ENCODE measurements at places on chromosomes 11 and 22.

DNA sequence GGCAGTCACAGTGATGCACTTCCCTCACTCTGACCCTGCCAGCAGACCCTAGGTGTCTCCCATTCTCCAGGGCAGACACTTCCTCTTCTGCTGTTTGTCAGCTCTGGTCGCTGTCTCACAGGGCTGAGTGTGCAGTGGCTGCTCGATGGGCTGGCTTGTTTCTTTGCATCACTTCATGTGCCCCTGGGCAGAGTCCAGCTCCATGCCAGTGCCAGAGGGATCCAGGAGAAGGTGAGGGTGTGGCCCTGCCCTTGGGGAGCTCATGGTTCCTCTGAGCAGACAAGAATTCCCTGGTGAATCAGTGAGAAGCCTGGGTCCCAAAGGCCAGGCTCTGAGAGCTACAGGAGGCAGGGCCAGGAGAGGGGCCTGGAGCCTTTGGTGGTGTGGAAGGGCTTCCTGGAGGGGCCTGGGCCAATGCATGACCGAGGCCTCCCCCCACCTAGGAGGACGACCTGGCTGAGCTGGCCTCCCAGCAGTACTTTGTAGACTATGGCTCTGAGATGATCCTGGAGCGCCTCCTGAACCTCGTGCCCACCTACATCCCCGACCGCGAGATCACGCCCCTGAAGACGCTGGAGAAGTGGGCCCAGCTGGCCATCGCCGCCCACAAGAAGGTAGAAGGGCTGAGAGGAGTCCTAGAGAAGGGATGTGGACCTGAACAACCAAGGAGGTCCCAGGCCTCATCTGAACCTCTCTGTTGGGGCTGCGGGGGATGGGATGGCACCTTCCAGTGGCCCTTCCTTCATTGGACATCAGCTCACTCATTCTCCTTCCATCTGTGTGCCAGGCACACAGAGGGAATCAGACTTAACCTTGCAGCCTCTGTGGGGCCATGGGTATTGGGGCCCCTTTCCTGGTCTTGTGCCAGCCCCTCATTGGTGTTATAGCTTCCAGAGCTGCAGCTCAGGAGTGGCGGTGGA, 66.1 kb downstream of the MYO7A start:
- DNase-seq: no peak

DNA sequence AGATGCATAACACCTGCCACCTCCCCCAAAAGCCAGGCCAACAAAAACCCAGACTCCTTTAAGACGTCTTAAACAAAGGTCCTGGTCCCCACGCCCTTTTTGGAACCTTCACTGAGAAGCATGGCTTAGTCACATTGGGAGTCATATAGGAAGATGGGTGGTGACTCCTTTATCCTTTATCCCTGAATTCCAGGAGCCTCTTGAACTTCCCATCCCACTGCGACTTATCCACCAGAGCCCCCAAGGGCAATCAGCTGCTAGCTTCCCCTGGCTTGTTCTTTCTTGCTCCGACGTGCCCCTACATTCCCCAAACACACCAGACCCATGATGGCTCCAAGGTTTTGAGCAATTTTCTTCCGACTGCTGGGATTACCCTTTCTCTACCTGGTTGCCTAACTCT, 567.0 kb upstream of the CADM1 start:
- no peak for DNase-seq

DNA sequence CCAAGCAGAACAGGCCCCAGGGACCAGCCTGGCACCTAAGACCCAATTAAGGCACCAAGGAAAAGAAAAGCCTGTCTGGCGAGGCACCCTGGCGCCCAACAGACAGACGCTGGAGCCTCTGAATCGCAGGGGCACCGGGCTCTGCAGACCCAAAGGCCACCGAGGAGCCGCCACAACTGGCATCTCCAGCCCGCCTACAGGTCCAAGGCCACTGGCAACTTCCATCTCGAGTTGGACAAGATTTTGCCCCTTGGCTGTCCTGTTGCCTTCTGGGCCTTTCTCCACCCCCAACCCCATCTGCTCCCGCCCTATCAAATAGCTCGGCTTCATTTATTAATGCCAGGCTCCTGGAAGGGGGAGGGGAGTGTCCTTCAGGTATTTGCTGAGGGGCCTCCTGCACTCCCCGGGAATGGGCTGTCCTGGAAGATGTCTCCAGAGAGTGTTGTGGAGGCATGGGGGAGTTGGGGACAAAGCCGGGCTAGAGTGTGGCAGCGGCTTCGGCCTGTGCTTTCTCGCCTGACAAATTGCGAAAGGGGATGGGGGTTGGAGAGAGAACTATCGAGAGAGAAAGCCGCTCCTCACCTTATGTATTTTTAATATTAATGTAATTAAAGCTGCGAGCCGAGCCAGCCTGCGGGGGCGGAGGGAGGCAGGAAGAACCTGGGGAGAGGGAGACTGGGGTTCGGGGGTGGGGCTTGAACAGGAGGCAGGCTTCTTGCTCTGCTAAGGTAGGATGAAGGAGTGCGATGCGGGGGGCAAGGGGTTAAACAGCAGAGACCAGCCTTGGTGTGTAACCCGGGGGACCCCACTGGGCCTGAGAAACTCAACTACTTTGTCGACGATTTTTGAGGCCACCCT, 2.0 kb downstream of the DSCAML1 start:
- no peak for DNase-seq

DNA sequence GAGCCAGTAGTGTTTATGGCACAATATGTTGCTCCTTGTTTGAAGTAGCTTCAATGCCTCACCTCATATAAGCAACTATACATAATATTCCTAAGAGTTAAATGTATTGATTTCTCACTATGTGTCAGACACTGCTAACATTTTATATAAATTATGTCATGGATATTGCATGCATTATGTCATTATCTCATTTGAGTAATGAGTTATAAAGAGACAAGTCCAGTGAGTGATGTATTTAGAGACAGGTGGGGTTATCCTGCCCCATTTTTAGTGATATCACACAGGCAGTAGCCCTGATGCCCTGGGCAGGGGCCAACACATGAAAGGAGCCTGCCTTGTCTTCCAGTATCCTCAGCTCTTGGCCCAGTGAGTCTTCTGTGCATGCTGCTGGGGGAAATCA, 247.0 kb upstream of the SESN3 start:
- no peak for DNase-seq

DNA sequence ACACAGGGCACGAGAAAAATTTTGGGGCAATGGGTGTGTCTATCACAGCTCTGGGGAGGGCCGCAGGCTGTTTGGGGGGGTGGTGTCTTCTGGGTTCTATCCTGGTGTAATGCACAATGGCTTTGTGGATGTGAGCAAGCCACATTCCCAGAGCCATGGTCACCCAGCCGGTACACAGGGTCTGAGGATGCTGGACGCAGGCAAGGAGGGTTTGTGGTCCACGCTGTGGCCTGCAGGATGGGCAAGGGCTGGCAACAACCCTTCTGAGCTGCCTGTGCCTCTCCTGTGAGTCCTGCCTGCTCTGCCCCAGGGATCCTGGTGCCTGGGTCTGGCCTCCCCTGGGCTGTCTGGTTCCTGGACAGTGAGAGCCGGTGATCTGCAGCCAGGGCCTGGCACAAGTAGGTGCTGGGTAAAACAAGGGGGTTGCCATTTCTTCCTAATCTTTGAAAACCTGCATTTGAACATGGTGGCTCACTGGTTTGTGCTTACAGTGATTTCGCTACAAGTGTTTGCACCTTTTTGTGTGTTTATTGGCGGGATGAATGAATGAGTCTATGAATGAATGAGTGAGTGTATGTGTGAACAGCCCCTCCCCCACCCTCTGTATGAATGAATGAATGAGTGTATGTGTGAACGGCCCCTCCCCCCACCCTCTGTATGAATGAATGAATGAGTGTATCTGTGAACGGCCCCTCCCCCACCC, 4.4 kb upstream of the MRPL23 start:
- DNase-seq: no peak

- no peak for DNase-seq
Measured at GRCh38 chr11:117225553-117226170, 6.2 kb downstream of the PCSK7 start.

DNA sequence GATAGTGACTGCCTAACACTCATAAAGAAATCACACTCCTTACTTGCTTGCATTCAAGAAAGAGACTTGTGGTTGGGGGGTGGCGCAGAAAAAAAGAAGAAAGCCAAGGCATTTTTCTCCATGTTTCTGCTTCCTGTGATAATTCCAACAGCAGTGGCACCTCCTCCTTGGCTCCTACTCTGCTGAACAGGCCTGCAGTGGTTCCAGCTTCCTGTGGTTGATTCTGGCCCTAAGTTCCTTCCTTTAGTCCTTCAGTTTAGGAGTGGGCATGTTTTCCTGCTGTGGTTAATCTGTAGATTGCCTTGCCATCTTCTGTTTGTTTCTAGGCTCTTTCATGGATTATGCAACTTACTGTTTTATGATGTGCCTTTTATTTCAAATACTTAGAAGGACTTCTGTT, 940.4 kb downstream of the DLG2 start:
- DNase-seq: no peak

- DNase-seq: no peak
Measured at GRCh38 chr11:77269484-77270123, 31.9 kb downstream of the GDPD4 start.

GRCh38 chr11:61089806-61090491, 12.3 kb upstream of the CD5 start:
- no peak for DNase-seq

GRCh38 chr11:81886406-81887075, 847.1 kb downstream of the FAM181B start:
- no peak for DNase-seq

DNA sequence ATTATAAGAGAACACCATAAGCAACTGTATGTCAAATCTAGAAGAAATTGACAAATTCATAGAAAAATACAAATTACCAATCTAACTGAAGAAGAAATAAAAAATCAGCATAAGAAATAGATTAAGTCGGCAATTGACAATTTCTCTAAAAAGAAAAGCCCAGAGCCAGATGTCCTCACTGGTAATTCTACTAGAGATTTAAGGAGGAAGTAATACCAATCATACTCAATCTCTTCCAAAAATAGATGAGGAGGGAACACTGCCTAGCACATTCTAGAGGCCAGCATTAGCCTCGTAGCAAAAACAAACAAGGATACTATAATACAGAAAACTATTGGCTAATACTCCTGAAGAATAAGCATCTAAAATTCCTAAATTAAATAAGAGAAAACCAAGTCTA, 40.4 kb upstream of the IGLL5 start:
- DNase-seq: no peak

- no peak for DNase-seq
Measured at GRCh38 chr11:28559492-28559891, 451.3 kb downstream of the METTL15 start.

- DNase-seq: no peak
Measured at GRCh38 chr11:110837603-110838002, 125.4 kb upstream of the ARHGAP20 start.

DNA sequence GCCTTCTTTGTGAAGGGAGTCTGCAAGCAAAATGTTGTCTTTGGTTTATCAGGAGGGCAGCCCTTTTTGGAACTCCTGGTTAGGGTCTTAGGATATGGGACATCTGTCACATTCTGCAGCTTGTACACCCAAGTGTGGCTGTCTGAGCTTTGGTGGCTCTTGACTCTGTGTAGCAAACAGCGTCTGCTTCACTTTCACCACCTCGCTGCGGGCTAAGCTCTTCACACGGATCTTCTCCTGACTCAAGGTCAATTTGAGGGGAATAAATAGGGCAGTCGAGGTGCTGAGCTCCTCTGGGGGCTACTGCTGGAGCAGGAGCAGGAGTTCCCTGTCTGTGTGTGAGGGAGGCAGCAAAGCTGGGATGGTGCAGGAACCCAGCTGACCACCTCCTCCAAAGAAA, 10.6 kb downstream of the MICAL2 start:
- no peak for DNase-seq

- DNase-seq: no peak
Measured at GRCh38 chr11:62437616-62438015, 18.8 kb downstream of the SCGB1A1 start.

DNA sequence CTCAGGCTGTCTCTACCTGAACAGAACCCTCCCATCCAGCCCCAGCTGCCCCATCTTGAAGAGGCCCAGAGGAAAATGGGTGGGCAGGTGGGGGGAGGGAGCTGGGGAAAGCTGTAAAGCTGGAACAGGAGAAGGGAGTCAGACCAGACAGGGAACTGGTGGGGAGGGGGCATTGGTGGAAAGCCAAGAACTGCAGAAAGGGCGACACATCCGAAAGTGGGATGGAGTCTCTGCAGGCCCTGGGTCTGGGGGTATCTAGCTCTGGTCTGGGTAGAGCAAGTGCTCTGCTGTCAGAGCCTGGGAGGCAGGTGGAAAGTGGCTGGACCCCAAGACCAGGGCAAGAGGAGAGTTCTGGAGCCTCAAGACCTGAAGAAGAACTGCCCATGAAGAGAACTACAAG, 7.7 kb downstream of the TMPRSS13 start:
- no peak for DNase-seq

DNA sequence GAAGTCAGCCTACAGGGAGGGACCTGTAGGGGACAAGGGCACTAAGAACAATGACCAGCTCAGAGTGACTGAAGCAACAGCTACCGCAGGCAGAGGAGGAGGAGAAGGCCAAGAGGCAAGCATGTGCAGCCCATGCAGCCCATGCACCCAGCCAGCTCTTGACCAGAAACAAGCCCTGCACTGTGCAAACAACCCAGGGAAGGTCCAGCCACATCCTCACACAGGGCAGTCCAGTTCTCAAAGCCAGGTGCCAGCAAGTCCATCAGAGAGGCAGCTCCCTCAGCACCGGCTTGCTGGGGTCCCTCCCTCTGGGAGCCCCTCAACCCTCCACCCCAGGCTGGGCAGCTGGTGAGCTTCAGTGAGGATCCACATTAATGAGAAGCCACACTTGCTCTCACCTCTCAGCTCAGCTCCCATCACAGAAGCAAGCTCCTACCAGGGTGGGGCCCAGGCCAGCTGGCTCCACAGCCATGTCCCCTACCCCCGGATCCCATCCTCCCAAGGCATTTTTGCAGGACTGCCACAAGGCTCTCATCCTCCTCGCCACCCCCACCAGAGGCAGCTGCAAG, 7.1 kb downstream of the DGCR2 start:
- DNase-seq: no peak

GRCh38 chr22:40414838-40415505, 44.6 kb downstream of the SGSM3 start:
- DNase-seq: no peak

GRCh38 chr11:34599406-34599945, 21.4 kb upstream of the EHF start:
- no peak for DNase-seq

- no peak for DNase-seq
Measured at GRCh38 chr11:44811841-44812448, 85.2 kb downstream of the TSPAN18 start.

DNA sequence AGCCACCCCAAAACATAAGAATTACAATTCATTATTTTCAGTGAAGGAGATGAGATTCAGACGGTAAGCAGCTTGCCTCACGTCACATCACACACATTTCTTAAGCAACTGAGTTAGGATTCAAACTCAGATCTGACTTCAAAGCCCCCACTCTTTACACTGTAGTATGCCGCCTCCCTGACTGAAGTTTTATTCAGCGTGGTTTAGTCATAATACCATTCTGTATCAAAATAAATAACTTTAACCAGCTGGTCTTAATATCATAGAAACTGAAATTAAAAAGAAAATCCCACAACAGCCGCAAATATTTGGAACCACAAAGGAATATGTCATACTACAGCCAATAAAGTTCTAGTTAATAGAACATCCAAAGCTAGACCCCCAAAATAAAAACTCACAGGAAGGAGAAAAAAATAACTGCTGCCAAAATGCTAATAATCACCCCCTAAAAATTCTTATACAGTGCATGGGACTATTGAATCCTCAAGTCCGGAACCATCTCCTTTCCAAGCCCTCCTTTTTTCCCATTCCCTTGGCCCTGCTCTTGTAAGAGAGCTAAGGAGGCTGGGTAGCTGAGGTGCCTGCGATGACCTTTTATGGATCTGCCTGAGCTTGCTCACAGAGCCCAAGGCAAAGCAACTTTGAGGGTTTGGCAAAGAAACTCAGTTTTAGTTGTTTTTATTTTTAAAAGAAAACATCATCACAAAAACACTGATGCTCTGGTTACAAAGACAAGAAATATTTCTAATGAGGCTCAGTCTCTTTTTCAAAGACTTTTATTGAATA, 334.5 kb downstream of the TTC28 start:
- no peak for DNase-seq

Data from activated T-cell treated with anti-CD3 and anti-CD28 coated beads for 24 hours (primary cell).